Peyer's patch (tissue), 4 donors: ENCODE measurements at places on chromosomes 7 and 10. TPM values are rescaled to one million over a fixed set of nuclear protein-coding genes. Genes with fewer than 3 reads are reported as not detected.
A peak's percentile ranks its signal among the peaks of the same experiment; 100 is the strongest.

Gene GAD2
- not detected for total RNA-seq

Gene SAP25
- total RNA-seq, result 18.2 TPM

Gene CCL24
- 27.1 TPM for total RNA-seq

Gene CYP2C19
- 141 TPM for total RNA-seq

Gene NPFFR1
- total RNA-seq, result not detected

Gene PALD1
- total RNA-seq, result 3.8 TPM

Gene SOSTDC1
- total RNA-seq, result 2.6 TPM

Gene FBXO24
- 1.1 TPM for total RNA-seq

GRCh38 chr10:94784256-94784655, 21.8 kb downstream of the CYP2C19 start:
- no peak for DNase-seq

GRCh38 chr10:62492012-62492869, 118.1 kb downstream of the ZNF365 start:
- no peak for DNase-seq

DNA sequence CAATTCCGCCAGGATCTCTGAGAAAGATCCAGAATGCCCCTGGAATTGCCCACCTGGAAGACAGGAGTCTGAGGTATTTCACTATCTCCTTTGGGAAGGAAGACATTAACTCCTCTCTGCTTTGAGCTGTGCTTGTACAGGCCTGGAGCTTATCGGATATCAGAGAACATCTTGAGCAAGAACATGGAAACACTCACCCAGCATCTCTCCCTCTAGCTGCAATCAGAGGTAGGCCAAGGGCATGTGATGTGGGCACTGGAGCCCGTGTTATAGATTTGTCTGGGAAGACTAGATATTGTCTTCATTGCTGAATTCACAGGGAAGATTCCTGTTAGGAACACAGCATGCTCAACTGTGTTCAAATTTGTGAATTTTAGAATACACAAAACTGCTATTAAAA, 233.9 kb downstream of the PHF14 start:
- DNase-seq, result no peak

- DNase-seq, result no peak
These were observed 285.8 kb downstream of the DNAJB6 start for GRCh38 chr7:157622408-157623205.

DNA sequence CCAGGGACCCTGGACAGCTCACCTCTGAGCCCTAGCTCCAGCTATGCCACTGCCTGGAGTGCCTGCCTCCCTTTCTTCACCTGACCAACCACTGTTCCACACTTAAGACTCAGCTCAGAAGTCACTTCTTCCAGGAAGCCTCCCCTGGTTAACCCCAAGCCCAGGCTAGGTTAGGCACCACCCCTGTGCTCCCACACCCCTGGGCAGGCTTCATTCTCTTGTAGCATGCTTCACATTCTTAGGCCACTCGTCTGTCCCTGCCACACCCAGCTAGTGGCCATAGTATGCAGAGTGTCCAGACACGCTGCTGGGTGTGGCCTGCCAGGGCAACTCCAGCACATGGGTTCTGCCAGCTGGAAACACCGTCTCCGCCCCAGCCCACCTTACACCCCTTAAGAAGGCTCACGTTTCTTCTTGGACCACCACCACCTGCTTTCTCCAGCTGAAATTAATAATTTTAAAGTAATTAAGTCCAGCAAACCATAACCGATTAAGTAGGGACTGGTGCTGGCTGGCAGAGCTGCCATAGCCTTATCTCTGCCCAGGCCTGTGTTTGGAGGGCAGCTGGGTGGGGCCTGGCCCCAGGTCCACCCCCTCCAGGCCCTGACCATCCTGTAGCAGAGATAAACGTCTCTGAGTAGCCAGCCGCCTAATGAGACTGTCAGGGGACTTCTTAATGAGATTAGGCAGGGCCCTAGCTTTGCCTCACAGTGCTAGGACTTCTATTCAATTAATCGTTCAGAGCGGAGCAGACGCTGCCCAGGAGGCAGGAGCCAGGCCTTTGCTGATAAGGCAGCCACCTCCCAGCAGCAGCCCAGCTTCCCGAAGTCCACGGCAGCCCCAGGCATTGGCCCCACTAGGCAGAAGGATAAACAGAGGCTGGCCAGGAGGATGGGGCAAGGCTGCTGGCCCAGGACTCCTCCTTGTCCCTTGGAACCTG, 20.5 kb downstream of the GRID1 start:
- DNase-seq, result no peak

DNA sequence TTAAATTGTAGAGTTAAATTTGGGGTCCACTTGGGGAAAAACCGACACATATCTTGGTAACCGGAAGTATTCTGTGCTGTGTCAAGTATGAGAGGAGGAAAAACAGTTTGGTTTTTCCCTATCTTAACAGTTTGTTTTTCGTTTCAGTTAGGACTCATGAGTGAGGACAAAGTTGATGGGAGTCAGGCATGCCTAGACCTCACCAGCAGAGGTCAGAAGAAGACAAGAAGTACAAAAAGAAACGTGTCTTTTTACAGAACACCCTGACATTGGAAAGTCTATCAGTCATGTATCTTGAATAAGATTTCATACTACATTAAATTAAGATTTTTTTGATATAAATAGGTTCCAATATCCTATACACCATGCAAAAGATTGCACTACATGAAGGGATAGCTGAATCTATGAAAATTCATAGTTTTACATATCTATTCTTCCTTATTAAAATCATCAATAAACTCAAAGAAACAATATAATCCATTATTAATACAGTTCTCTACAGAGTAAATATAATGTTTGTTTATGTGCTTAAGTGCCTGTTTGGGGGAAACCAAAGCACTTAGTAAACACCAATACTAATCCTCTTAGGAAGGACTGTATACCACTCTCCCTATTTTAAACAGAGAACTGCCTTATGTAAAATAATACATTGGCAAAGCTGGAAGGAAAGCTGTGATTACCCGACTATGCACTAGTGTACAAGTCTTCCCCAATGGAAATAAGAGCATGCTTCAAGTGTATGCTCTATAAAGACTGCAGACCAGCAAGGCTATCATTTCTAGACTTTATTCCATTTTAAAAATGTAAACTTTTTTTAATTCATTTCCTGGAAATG, 95.6 kb downstream of the USP6NL start:
- DNase-seq, result peak; percentile 53

DNA sequence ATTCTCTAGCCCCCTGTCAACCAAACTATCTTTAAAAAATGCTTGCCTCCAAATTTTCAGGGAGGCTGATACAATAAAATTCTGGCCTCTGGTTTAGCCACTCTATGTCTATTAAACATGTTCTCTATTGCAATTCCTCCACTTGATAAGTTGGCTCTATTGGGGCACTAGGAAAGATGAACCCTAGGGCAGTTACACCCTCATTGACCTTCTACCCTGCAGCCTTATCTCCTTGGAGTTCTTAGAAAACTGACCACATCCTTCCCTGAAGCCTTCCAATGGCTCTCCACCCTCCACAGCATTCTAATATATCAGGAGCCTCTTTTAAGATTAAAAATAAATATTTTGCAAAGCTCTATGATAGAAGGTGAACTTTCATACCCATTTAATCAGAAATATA, 30.6 kb downstream of the SVOPL start:
- no peak for DNase-seq

GRCh38 chr7:135317676-135318325, 84.2 kb downstream of the STRA8 start:
- DNase-seq, result no peak

DNA sequence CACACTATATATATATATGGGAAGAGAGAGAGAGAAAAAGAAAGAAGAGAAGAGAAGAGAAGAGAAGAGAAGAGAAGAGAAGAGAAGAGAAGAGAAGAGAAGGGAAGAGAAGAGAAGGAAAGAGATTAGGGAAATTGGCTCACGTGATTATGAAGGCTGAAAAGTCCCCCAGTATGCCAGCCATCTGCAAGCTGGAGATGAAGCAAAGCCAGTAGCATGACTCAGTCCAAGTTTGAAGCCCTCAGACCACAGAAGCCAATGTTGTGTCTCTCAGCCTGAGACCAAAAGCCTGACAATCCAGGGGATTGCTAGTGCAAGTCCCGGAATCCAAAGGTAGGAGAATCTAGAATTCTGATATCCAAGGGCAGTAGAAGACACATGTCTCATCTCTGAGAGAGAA, 206.3 kb upstream of the PRSS1 start:
- DNase-seq, result no peak

- no peak for DNase-seq
These were observed 3.8 kb upstream of the NRCAM start for GRCh38 chr7:108459922-108460551.

DNA sequence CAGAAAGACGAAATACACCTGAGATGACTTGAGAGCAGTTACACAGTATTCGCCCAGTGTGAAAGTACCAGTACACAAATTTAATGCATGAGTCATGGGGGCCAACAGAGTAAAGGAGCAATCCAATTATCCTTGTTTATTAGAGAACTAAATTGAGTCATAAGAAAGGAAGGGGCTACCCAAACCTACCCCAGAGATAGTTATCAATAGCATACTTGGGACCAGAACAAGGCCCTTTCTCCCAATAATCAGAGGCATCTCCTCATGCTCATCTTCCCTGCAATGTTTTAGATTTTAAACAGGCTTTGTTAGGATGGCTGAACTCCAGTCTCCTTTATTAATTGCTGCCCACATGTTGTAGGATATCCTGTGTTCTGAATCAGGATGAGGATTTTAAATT, 239.7 kb upstream of the LRGUK start:
- DNase-seq, result no peak

DNA sequence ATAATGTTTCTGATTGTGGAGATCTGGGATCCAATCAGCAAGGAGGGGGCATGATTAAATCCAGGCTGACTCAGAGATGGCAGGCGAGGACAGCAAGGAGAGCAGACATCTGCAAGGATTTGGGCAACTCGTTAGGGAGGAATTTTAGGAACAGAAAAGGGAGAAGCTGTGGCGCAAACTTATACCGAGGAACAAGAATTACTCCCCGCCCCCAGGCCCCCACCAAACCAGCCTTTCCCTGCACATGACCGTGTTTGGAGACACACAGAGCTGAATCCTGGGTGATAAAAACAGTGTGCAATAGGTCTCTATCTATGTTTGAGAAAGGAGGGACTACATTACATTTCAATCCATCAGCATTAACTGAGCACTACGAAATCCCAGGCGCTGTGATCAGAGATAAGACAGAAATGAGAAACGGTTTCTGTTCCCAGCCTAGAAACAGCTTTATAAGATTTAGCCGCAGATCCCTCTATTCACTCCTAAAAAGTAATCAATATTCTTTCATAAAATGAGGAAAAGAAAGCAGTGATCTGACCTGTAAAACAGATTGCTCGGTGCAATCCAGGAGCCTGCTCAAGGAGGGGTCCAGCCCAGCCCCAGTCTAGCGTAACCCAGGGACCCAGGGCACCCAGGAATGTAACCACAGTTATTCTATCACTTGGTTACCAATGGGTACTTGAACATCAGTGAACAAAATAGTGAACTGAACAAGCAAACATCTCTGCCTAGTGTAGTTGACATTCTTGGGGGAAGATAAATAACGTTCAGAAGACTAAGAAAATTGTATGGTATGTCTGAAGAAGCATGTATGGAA, 37.2 kb upstream of the RAPGEF5 start:
- DNase-seq, result no peak

DNA sequence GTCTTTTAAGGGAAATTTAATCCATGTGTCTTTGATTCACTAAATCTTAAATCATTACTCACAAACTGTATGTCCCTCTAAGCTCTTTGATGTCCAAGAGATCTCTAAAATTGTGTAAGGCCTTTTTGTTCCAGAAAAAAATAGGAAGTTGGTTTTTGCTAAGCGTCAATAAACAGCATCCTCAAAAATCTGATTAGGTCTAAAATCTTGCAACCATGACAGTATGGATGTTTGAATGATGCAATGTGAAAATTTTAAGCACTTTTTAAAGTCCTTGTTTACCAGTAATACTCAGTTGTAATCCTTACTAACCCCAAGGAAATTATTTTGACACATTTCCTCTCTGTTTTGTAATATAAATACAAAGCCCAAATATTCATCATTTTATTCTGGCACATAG, 6.8 kb downstream of the MET start:
- no peak for DNase-seq

- no peak for DNase-seq
These were observed 28.2 kb downstream of the SKIDA1 start for GRCh38 chr10:21497177-21497807.

GRCh38 chr10:26310361-26310760, 93.8 kb downstream of the GAD2 start:
- DNase-seq, result no peak

DNA sequence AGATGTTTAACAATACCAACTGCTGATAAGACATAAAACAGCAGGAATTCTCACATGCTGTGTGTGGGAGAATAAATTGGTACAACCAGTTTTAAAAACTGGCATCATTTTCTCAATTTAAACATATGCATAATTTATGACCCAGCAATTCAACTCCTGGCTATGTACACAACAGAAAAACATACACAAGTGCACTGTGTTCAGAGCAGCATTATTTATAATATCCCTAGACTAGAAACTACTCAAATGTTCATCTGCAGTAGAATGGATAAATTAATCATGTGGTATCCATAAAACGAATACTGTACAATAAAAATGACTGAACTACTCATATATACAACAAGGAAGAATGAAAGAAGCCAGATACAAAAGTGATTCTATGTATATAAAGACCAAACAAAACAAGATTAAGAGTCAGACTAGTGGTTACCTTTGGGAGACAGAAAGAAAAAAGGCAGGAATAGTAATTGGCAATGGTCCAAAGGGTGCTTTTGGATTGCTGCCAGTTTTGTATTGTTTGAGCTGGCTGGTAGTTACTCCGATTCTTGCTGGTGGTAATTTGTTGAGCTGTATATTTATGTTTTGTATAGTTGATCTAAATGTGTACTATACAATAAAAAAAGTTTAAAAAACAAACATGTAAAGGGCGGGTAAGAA, 306.0 kb downstream of the TFEC start:
- DNase-seq, result no peak

DNA sequence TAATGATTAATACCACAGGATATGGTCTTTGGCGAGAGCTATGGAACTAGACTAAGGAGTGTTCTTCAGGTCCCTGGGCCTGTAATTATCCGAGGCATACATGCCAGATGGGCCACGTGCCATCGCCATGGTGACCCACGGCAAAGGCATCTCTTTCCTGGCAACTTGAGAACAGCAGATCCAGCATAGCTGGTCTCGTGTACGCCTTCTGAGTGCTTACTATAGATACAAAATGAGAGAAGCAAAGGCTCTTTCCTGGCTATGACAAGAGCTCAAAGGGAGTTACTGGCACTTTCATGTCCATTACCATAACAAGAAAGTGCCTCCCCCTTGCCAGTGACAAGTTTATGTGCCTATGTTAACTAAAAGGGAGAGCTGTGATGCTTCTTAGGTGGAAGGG, 26.0 kb upstream of the GLI3 start:
- DNase-seq, result no peak

DNA sequence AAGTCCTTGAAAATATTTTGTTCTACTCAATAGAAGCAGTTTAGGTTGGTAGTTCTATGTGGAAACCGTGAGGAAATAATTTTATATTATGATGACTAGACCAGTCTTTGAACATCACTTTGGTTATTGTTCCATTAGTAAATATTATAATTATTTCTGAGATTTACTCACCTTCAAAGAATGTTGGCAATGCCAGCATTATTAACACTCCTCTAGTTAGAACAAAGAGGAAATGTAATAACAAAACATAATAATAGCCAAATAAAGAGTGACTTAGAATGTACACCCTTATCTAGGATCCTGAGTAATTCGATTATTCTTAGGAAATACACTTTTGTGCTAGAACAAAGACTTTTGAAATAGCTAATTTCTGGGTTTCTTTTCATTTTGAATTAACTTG, 121.1 kb downstream of the CFTR start:
- DNase-seq, result no peak

GRCh38 chr7:155234950-155235789, 62.5 kb upstream of the INSIG1 start:
- DNase-seq, result peak; percentile 72
